Central memory CD4-positive, alpha-beta T cell (primary cell): ENCODE measurements at places on chromosomes 3 and 15.
A peak's percentile ranks its signal among the peaks of the same experiment; 100 is the strongest.

DNA sequence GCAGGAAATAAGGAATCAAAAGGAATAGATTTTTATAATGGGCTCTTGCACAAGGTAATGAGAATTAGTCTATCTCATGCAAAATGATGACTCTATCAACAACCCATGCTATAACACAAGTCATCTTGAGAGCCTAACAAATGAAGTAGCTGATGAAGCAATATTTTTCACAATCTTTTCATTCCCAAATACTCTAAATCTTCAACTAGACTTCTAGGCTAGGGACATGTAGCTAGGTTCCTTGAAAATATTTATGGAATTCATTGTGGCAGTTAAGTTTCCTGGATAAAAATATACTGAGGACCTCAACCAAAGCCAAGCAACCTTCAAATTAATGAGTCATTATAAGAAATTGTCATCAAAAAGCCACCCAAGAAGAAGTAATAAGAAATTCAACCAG lies 55.4 kb downstream of the DCBLD2 start:
- DNase-seq = no peak

- peak; percentile 18 for DNase-seq
Measured at GRCh38 chr3:188956839-188957489, 214.8 kb upstream of the TPRG1 start.

GRCh38 chr15:73752806-73753193 lies 351 bp downstream of the INSYN1 start:
- no peak for DNase-seq

DNA sequence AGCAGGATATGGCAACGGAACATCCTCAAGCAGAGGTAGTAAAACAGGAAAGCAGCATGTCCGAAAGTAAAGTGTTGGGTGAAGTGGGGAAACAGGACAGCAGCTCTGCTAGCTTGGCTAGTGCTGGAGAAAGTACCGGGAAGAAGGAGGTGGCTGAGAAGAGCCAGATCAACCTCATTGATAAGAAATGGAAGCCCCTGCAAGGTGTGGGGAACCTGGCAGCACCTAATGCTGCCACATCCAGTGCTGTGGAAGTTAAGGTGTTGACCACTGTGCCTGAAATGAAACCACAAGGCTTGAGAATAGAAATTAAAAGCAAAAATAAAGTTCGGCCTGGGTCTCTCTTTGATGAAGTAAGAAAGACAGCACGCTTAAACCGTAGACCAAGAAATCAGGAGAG lies 14.3 kb upstream of the ZBTB47 start:
- DNase-seq = no peak

GRCh38 chr3:157248590-157249422 lies 88.9 kb upstream of the CCNL1 start:
- no peak for DNase-seq

DNA sequence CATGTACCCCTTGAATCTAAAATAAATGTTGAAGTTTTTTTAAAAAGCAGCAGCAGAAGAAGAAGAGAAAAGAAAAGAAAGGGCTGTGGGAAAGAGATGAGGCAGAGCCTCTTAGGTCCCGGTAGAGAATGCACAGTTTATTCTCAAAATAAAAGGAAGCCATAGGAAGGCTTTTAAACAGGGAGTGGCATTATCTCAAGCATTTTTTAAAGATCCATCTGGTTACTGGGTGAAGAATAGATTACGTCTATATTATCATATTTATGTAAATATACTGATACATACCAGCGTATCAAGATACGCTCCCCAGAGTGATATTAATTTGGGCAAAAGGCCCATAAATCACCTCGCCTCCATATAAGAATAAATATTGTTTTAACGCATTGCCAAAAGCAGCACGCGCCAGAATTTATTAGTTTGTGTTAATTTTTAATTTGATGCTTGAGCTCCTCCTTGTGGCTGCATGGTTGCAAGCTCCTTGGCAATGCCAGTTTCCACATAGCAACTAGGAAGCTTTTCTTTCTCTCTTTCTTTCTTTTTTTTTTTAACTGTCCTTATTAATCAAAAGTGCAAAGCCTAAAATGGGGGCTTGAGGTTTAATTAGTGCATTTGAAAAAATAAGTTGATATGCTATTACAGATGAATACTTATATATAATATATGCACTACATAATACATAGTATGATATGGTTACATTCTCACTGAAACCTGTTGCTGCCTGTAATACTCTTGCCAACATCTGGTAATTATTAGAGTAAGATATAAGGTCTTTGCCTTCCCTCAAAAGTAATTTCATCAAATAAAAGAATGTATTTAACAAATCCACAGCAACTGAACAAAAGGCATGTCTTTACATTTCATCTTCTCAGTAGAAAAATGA lies 242.8 kb upstream of the UBE2E2 start:
- DNase-seq = no peak

- no peak for DNase-seq
Measured at GRCh38 chr15:50380089-50380488, 25.1 kb upstream of the GABPB1 start.

- no peak for DNase-seq
Measured at GRCh38 chr3:71597286-71597685, 13.8 kb upstream of the FOXP1 start.

- peak; percentile 17 for DNase-seq
Measured at GRCh38 chr3:146577662-146578061, 27.5 kb downstream of the PLSCR5 start.

DNA sequence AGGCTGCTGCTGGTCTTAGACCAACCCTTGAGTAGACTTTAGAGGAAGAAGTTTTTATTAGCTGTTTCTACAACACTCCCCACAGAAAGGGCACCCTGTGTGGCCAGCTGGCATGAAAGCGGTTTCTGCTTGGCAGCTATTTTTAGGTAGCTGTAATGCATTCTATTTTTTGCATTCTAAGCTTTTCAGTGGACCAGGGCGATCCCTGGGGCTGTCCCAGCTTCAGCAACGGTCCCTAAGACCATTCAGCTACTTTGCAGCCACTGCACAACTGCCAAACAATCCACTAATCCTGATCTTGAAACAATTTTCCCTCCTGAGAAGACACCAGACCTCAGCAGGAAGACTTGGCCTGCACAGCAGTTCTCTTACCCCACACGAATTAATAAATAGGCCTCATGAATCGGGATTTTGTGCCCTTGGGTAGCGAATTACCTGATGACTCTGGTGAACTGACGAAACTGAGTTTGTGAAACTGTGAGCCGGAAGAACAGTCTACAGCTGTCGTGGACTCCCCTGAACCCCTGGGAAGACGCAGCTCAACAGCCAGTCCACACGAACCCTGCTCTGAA lies 14.6 kb upstream of the TFRC start:
- DNase-seq = no peak

- no peak for DNase-seq
Measured at GRCh38 chr3:100973594-100973993, 19.6 kb downstream of the ABI3BP start.

GRCh38 chr15:31438601-31439265 lies 112.1 kb downstream of the KLF13 start:
- DNase-seq = no peak

DNA sequence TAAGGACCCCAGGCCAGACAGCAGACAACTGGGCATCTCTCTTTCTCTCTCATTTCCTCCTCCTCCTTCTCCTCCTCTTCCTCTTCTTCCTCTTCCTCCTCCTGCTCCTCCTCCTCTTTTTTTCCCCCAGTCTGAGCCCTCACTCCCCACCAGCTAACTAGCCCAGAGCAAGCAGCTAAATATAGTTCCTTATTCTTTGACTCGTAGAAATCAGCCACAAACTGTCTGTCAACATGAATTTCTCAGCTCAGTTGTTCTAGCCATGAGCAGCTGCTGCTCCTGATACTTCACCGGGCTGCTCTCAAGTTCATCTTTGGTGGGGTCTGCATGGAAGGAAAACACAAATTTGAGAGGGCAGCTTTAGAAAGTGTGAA lies 19.2 kb upstream of the LOXL1 start:
- no peak for DNase-seq

DNA sequence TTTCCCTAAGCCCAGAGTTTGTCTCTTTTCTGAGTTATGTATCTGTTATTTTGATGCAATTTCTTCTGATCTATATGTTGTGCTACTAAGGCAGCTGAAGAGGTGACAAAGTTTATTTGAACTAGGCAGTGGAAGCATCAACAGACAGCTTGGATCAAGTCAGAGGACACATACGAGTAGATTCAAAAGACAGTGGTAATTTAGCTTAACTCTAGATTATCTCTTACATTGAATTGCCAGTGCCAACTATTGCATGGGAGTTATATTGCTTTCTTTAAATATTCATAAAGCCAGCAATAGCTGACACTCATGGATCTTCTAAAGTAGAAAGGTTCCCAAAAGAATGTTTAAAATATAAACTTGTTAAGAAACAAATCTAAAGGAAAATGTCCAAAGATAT lies 37.3 kb upstream of the CCDC66 start:
- no peak for DNase-seq

DNA sequence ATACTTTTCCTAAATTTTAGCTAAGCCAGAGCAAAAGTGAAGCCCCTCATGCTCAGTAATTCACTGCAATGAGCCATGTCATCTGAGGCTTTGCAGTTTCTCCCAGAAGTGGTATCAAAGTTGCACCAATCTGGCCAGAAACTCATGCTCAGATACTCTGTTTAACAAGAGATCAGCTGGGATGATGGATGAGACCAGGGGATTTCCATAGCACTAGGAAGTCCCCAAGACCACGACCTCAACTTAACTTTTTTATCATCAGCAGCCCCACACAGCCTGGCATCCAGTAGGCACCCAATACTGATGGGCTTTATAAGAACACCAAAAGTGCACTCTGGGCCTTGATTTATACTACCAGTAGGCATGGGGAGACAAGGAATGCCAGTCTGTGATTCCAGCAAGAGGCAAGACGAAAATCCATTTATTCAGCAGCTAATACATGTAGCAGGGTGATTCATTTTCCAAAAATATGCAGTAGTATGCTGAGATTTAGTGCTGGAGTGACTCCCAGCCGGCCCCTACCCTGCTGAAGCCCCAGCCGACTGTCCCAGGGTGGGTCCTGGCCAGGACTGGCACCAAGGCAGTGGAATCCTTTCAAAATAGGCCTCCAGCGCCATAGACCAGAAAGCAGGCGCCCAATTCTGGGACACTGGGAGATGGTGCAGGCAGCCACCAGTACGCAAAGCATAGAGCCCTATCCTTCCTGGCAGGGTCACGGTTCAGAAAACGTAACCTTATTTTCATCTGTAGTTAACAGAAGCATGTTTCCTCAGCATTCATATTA lies 612 bp upstream of the LDHAL6B start:
- no peak for DNase-seq

- no peak for DNase-seq
Measured at GRCh38 chr3:133469140-133469731, 69.4 kb downstream of the BFSP2 start.

DNA sequence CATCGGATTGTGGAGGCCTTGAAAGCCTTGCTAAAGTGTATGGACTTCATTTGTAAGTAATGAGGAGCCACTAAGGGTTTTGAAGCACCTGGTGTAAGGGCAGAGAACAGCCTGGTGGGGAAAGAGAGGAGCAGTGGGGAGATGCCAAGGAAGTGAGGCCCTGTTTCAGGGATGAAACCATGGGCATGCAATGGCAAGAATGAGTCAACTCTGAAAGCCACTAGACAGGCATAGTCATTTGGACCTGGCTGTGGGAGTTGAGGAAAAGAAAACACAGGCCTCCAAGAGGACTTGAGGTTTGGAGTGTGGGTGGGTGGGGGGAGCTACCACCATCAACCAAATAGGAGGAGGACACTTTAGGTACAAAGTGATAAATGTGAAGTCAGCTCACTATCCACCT lies 7.6 kb downstream of the XCR1 start:
- DNase-seq = no peak

DNA sequence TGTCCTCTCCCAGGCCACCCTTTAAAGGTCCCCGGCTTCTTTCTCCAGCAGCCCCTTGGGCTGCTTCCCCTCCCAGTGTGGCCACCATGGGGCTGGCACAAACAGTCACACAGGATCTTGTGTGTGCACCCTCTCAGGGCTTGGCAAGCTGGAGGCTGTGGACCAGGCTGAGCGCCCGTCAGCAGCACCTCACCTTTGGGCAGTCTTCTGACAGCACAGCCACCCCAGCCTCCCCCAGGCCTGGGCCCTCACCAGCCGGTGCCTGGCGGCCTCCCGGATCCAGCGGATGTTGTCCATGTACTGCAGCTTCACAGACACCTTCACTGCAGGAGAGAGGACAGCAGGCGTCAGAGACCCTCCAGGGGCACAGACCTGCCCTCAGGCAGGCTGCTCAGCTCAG lies 20.1 kb upstream of the ZXDC start:
- DNase-seq = no peak

GRCh38 chr3:167750272-167750971 lies 14.9 kb downstream of the SERPINI1 start:
- peak; percentile 9 for DNase-seq

- DNase-seq = no peak
Measured at GRCh38 chr15:55696221-55696620, 46.7 kb downstream of the PRTG start.

GRCh38 chr3:124372775-124373174 lies 357.5 kb upstream of the UMPS start:
- DNase-seq = no peak

- no peak for DNase-seq
Measured at GRCh38 chr3:39185959-39186691, 6.3 kb downstream of the XIRP1 start.

- DNase-seq = no peak
Measured at GRCh38 chr15:69750253-69750652, 297.6 kb downstream of the RPLP1 start.

DNA sequence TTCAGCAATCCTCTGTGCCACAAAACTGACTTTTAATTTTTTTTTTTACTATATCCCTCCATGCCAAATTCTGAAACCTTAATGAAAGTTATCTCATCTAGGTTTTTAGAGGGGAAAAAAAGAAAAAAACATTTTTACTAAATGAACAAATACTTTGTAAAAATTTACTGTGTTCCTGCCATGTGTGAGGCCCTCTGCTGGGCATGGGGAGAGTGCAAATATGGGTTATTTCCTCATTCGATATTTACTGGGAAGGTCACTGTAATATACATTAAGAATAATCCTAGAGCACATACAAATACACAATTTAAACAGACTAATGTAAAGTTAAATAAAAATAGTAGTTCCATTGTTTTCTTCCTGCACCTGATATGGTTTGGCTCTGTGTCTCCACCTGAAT lies 215.0 kb downstream of the GRM7 start:
- DNase-seq = no peak

DNA sequence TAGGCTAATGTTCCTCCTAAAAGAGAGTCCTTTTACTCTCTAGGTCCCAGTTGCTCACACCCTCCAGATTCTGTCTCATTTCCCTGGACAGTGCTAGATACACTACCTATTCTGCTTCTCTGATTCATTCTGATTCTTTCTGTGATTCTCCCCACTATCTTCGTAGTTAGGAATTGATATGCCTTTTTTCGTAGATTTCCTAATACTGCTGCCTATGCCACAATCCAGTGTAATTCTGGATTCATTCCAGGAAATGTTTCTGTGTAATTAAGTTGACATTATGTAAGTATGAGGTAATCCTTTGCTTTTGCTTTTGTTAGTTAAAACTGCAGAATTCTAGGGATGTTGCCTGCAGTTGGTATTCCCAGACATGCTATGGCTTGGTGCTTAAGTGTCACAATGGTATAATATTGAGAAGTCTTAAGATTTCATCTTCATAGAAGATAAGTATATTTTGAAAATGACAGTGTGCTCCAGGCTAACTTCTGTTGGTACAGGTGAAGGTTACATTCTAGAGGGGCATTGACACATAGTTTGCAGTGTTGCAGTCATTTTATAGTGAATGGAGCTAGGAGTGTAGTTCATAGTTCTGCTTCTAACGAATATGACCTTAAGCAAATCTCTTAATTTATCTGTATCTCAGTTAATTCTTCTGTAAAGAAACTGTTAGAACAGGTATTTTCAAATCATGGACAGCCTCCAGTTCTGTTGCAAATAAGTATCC lies 54.3 kb downstream of the RIOX2 start:
- DNase-seq = no peak
